ENCODE measurements at places on chromosomes 1 and 21. TPM values are rescaled to one million over a fixed set of nuclear protein-coding genes. Genes with fewer than 3 reads are reported as not detected.

The NFASC gene
- total RNA-seq: 0.14 TPM

DNA sequence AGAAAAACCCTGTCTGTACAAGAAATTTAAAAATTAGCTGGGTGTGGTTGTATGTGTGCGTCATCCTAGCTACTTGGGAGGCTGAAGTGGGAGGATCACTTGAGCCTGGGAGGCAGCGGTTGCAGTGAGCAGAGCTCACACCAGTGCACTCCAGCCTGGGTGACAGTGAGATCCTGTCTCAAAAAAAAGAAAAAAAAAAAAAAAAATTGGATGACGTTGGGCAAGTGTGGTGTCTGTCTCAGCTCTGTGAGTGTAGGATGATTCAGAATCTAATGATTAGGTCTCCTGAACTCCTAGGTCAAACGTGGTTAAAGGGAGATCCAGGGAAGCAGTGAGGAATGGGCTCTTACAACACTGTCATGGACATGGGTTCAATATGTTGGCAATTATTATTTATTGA is 435.9 kb downstream of the KIF26B start:
- no peak for DNase-seq

DNA sequence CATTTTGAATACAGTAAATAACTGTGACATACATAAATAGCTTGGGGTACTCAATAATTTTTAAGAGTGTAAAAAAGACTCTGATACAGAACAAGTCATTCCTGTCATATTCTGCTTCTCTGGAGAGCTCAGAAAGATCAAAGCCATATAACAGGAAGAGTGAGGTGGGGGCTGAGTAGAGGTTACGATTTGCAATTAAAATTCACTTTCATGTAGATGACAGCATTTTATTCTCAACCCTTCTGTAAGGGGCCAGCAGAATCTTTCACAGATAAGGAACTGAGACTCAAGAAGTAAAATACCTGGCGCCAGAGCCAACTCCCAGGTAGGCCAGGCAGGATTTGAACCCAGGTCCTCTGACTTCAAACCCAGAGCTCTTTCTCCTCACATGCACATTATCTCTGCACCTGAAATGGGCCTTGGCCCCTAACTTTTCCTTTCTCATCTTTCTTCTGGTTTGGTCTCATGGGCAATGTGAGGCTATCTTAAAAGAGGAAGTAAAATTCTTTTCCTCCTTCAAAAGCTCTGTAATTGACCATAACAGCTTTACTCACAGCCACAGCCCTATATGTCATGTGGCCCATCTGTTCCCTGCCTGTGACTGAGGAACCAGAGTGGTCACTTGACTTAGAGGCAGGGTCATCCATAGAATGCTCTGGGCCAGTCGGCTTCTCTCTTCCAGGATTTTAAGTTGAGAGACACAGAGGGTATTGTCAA is 80.9 kb upstream of the SYT6 start:
- DNase-seq: no peak

DNA sequence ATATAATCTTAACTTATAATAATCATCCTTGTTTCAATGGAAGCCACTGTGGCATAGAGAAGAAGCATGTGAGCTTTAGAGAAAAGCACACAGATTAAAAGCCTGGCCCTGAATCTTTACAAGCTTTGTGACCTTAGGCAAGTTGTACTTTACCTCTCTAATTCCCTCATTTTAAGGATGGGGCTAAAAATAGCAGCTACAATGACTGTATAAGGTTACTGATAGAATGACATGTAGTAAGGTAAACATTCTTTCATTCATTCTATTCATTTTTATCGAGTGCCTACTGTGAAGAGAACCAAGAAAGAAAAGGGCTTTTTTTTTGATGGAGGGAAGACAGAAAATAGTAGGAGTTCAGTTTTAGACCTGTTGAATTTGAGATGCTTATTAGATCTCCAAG is 25.6 kb downstream of the CDKN2C start:
- DNase-seq: no peak

DNA sequence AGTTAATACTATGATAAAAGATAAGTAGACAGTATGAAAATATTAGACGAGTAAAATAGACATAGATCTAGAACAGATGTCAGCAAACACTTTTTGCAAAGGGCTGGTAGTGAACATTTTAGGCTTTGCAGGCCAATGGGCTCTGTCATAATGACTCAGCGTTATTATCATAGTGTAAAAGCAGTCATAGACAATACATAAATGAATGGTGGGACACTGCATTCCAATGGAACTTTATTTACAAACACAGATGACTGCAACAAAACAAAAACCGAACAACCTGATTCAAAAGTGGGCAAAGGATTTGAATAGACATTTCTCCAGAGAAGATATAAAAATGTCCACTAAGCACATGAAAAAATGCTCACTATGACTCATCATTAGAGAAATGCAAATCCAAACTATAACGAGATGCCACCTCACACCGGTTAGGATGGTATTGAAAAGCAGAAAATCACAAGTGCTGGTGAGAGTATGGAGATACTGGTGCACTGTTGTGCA is 7.3 kb downstream of the GSTM5 start:
- no peak for DNase-seq

DNA sequence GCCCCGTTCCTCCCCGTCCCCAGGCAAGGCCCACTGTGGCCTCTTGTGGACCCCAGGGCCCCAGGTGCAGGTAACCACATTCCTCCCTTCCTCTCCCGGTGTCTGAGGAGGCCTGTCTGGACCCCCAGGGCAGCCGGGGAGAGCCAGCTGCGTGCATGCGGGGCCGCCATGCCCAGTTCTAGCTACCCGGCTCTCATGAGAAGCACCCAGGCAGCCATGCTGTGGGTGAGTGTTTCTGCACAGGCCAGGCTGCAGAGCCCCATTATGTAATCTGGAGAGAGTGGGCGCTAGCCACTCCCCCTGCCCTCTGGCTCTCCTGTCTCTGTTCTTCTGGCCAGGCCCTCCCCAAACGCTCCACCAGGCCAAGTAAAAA is 18.4 kb upstream of the PLEKHG5 start:
- DNase-seq: no peak

DNA sequence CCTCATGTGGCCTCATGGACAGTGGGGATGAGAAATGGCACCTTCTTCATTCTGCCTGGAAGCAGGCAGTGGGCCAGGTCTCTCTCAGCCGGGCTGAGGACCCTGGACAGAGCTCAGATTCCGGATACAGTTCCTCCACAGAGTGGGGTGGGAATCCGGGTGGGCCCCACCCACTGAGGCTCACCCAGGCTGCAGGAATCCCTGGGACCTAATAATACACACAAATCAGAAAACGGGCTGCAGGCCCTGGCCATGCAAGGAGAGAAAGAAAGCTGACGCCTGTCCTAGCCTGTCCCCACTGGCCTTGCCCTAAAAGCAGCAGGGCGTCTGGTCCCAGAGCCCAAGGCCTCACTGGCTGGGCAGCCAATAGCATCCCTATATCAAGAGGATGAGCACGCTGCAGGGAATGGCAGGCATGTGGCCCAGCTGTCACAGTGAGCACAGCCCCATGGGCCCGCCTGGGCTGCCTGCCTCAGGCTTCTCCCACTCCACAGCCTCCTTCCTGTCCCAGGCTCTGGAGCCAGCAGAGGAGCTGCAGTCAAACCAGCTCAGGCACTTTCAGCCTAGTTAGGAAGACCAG is 25.3 kb downstream of the ACTA1 start:
- no peak for DNase-seq

GRCh38 chr1:215891266-215892057 is 324.4 kb downstream of the KCTD3 start:
- no peak for DNase-seq

DNA sequence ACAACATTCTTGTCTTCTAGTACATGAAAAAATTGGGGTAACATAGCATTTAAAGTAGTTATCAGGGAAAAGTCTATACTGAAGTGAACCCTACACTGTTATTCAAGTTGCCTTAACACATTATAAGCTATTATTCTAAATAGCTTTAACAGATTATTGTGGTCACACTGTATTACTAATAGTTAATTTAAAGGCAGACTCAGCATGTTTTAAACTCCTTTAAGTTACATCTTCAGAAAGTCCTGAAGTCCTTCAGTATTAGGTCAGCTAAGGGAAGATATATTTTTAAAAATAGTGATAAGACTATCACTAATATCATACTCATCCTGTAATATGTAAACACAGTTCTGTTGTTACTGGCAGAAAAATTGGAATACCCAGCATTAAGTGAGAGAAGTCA is 67.4 kb downstream of the GPR137B start:
- no peak for DNase-seq

GRCh38 chr1:40717955-40718354 is 26.5 kb downstream of the NFYC start:
- DNase-seq: no peak
